Activated naive CD4-positive, alpha-beta T cell treated with anti-CD3 and anti-CD28 coated beads, Interleukin-2, amount 50 U/mL, for 72 hours (primary cell): ENCODE measurements at places on chromosomes 2 and 18. TPM values are rescaled to one million over a fixed set of nuclear protein-coding genes. Genes with fewer than 3 reads are reported as not detected.

Gene KCNIP3
- total RNA-seq, result not detected

GRCh38 chr2:241391892-241392665 is 36.0 kb downstream of the FARP2 start:
- DNase-seq, result no peak

GRCh38 chr2:72028351-72028995 is 119.2 kb downstream of the CYP26B1 start:
- no peak for DNase-seq

GRCh38 chr18:35041815-35042387 is 688 bp downstream of the MAPRE2 start:
- DNase-seq, result no peak

- DNase-seq, result no peak
Observed at GRCh38 chr18:39424261-39424660, 1858.7 kb upstream of the CELF4 start.

GRCh38 chr2:239293775-239294430 is 106.9 kb downstream of the HDAC4 start:
- peak; percentile 76 for DNase-seq

Gene ANKRD29
- total RNA-seq, result not detected

Gene POTEC
- total RNA-seq, result not detected

DNA sequence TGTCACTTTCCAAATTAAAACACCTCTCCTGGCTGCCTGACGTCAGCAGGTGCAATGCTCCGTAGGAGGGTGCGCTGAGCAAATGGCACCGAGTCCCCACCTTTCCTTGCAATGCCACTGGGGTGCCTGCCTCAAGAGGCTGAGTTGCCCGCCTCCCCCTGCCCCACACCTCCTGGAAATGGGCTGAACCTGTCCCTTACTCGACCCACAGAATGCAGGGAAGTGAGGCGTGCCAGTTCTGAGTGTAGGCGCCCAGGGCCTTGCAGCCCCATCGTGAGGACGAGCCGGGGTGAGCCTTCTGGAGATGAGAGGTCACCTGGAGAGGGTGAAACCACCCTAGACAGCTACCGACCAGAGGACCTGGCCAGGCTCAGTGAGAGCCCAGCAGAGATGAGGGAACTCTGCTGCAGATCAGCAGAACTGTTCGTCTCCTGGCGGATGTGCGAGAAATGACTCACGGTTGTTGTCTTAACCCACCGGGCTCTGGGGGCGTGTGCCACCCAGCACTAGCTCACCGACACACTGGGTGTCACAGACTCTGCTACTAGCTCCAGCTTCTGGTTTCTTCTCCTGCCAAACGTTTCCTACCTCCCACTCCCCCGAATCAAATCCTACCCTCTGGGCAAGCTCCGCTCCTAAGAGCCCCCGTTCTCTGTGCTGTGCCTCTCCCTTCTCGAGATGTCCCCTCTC is 168.7 kb upstream of the HDAC4 start:
- DNase-seq, result peak; percentile 52

GRCh38 chr2:173355866-173356508 is 1.3 kb downstream of the CDCA7 start:
- DNase-seq, result no peak

GRCh38 chr2:177464549-177464948 is 72.0 kb downstream of the AGPS start:
- DNase-seq, result no peak

GRCh38 chr18:78664048-78664447 is 315.6 kb upstream of the SALL3 start:
- DNase-seq, result no peak

- DNase-seq, result no peak
Observed at GRCh38 chr2:149027590-149028250, 10.8 kb upstream of the LYPD6B start.

- DNase-seq, result no peak
Observed at GRCh38 chr2:9102861-9103662, 99.6 kb upstream of the MBOAT2 start.

- no peak for DNase-seq
Observed at GRCh38 chr2:134402410-134402809, 148.5 kb downstream of the MGAT5 start.

DNA sequence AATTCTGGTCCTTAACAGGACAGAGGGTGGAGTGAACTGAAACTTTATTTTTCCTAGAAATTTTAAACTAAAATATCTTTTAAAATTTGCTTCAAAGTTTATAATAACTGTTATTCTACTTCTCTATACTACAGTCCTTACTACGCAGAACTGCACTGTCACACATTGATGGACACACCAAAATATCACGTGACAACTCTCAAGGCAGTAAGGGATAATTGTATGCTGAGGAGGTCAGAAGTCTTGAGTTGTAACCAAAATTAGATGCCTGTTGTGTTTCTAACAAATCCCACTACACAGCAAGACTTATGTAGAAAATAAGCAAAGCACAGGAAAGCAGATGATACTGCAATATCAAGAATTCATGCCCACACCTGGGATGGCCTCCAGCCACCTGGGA is 76.3 kb downstream of the CHST9 start:
- DNase-seq, result no peak

Gene AGBL5
- total RNA-seq, result 21.6 TPM

GRCh38 chr2:239202836-239203235 is 198.0 kb downstream of the HDAC4 start:
- no peak for DNase-seq

Gene PRSS56
- total RNA-seq, result not detected

DNA sequence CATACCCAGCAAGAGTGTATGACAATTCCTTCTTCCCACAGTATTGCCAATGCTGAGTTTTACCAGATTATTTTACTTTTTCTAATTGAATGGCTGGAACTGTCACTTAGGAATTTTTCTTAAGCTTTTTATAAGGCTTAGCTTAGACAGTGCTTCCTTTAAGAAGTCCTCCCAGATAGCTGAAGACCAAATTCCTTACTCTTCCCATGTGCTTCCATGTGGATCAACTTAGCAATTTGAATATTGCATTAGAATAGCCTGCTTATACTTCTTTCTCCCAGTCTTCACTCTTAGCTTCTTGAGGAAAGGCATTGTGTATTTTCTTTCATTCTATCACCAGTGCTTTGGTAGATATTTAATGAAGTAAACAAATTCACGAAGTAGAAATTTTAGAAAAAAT is 1144.4 kb downstream of the LRP1B start:
- no peak for DNase-seq

Gene COBLL1
- total RNA-seq, result 0.18 TPM

Gene PLGLB1
- 2.3 TPM for total RNA-seq

Gene ASB18
- total RNA-seq, result not detected

DNA sequence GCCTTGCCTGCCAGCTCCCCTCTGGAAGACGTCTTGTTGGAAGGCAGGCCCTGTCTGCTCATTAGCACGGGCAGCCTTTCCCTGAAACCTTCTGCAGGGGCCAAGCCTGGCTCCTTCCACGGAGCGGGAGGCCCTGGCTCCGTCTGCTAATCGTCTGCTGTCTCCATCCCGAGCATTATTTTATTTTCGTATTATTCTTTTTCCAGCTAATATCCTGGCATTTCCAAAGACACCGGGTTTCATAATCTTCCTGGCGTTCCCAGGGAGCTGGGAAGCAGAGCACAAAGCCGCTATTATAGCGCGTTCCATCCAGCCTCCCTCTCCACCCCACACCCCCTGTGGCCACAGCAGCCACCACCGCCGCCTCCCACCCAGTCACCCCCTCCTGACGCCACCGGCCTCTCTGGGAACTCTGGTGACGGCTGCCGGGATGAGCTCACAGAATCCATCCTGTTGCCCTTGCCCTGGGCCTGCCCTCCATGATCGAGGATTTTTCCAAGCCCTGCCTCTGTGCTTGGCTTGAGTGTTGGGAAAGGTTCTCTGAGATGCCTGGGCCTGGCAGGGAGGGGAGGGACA is 125.5 kb downstream of the DYSF start:
- no peak for DNase-seq

Gene SERPINB7
- not detected for total RNA-seq
